ENCODE measurements at places on chromosomes 4 and X.

DNA sequence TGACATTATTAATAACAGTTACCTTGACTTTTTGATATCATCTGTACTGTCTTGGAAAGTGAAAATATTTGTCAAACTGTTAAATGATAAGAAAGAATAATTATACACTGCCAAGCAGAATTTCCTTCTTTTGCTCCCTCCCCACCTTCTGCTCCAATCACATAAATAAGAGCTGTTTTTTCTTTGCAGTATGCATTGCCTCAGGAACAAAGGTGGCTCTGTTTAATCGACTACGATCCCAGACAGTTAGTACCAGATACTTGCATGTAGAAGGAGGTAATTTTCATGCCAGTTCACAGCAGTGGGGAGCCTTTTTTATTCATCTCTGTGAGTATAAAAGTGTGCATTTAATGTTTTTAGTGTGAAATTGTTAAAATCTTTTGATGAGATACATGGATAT lies 66.1 kb downstream of the CCKAR start:
- DNase-seq, result no peak

DNA sequence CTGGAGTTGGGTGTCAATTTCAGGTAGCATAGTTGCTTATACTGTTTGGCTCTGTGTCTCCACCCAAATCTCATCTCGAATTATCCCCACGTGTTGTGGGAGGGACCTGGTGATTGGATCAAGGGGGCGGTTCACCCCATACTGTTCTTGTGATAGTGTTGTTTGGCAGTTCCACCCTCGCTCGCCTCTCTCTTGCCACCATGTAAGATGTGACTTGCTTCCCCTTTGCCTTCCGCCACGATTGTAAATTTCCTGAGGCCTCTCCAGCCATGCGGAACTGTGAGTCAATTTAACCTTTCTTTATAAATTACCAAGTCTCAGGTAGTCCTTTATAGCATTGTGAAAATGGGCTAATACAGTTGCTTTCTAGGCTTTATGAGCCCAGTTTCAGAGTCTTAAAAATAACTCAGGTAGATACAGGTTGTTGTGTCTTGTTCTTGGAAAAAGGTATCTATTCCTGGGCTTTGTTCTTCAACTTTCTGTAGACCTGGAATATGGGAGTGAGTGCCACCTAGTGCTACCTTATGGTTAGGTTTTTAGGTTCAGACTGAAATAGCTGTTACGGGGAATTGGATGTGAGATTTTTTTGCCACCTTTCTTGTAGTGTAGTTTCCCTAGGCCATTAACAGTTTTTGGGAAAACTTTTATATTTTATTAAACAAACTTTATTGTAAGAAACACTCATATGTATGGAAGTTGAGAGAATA lies 15.6 kb downstream of the PGK1 start:
- DNase-seq, result no peak

DNA sequence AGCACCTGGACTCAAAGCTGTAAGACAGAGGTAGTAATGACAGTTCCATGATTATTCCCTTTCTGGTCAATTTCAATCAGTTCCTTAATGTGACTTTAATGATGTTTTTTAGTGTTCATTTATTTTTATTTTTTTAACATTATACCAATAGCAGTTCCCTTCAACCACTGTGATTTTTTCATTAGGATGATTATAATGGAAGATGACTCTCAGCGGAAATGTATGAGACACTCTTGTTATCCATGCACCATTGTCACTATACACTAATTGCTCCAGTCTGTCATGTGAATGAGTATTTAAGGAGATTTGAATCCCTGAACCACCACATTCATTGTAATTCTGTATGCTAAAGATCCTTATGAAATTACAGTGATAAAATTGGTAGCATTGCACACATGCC lies 2102.3 kb upstream of the AGA start:
- no peak for DNase-seq

GRCh38 chr4:127237581-127237980 lies 395.2 kb upstream of the INTU start:
- DNase-seq, result no peak

DNA sequence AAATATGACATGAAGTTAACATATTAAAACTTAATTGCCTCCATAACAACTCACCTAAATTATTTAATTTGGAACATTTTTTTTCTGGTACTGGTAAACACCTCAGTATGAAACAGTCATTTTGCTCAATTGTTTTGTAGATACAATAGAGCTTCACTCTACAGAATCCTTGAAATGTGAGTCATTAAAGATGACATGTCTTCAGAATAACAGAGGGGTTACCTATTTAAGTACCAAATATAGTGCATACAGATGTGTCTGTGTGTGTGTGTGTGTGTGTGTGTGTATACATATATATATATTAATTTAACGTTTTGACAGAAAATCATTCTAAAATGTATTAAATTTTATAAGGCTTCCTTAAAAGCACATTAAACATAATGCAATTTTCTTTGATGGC lies 297.6 kb downstream of the INPP4B start:
- DNase-seq, result no peak

GRCh38 chr4:7549866-7550265 lies 115.1 kb upstream of the PSAPL1 start:
- DNase-seq, result no peak

DNA sequence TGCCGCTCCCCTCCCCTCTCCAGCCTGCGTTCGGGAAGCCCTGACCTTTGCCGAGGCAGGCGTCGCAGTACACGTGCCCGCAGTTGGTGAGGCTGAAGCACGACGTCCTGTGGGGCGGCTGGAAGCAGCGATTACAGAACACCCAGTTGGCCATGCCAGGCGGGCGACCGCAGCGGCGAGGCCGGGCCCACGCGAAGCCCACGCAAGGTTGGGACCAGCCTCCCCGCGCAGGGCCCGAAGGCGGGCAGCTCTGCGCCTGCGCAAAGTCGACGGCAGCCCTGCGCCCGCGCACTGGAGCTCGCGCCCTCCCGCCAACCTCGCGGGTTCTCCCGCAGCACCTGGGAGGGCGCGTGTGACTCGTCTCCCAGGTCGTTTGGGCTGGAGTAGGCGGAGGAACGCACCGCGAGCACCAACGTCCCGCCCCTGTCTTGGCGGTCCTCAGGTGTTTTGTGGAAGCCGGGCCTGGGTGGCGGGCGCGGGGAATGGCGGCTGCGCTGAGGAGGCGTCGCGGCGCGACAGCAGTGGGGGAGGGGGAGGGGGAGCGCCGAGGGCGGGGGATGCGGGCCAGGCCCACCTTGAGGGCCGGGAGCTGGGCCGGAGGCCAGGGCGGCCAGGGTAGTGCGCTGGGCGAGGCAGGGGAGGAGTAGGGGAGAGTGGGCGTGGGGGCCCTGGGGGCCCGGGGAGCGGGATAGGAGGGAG lies at the start of gene RNF212:
RNF212 (minus strand) TSS at position 254 of the 699 bp plus-strand sequence; CDS start at position 154, 100 bp downstream.
- no peak for DNase-seq

DNA sequence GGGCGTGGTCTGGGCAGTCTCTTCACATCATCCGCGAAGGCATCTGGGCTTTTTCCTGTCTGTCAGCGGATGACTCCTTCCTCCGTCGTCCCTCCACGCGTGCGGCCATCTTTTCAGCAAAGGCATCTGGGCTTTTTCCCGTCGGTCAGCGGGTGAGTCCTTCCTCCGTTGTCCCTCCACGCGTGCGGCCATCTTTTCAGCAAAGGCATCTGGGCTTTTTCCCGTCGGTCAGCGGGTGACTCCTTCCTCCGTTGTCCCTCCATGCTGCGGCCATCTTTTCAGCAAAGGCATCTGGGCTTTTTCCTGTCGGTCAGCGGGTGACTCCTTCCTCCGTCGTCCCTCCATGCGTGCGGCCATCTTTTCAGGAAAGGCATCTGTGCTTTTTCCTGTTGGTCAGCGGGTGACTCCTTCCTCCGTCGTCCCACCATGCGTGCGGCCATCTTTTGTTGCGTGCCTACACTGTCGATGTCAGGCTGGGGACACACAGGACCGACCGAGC lies 12.3 kb upstream of the TMEM271 start:
- no peak for DNase-seq

- no peak for DNase-seq
These were observed 1.2 kb upstream of the PRPS2 start for GRCh38 chrX:12789976-12790375.

DNA sequence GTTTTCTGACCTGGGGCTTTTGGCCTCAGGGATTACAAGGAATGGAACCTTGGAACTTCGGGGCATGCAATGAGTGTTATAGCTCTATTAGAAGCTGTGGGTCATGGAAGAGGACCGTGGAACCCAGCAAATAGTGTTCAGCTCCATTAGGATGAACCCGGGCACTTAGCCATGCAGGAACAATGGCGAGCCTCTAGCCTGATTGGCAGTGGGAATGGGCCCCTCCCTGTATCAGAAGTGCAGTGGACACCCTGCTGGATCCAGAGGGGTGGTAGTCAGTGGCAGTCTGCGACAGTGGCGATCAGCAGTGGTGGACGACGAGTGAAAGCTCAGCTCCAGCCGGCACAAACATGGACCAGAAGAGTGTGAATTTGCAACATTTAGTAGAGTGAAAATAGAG lies 315.4 kb upstream of the TECRL start:
- DNase-seq, result no peak

DNA sequence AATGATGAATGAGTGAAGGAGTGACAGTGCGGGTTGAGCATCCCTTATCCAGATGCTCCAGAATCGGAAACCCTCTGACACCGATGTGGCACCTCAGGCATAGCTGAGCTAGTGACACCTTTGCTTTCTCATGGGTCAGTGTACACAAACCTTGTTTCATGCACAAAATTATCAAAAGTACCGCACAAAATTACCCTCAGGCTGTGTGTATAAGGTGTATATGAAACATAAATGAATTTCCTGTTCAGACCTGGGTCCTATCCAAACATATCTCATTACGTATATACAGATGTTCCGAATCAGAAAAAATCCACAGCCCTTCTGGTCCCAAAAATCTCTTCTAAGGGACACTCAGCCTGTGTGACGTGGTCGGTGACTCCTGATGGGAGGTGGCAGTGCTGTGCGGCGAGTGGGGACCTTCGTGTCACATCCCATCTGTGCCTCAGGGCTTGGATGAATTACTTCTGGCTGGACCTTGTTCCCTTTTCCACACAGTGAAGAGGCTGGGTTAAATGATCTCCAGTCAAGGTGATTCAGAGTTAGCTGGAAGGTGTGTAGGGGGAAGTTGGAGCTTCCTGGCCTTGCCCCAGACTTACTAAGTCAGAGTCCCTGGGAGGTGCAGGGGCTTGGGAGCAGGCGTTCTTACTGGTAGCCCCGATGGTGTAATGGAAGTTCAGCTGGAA lies 18.8 kb downstream of the RGS12 start:
- DNase-seq, result no peak

GRCh38 chr4:52298444-52298843 lies 247.3 kb downstream of the SPATA18 start:
- DNase-seq, result no peak

DNA sequence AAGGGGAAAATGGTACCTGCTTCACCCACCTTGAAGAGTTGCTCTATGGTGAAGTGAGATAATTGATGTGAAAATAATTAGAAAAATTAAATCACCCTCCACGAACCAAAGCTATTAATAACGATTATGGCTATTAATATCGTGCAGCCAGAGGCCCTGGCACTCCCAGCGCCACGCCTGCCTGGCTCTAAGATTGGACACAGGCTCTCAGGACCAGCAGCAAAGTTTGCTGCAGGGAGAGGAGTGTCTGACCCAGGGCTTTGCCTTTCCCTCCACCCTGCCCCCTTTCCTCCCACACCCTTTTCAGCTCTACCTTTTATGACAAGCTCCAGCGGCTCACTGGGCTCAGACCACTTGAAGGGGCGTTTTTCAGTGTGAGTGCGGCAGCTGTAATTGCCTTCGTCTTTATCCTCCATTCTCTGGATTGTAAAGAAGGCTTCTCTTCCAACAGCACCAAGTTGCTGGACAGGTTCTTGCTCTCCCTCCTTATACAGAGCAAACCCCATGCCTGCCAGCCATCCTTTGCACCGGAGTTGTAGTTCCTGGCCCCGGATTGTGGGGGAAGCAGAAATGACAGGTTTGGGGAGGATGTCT lies 11.5 kb downstream of the IGSF1 start:
- no peak for DNase-seq

DNA sequence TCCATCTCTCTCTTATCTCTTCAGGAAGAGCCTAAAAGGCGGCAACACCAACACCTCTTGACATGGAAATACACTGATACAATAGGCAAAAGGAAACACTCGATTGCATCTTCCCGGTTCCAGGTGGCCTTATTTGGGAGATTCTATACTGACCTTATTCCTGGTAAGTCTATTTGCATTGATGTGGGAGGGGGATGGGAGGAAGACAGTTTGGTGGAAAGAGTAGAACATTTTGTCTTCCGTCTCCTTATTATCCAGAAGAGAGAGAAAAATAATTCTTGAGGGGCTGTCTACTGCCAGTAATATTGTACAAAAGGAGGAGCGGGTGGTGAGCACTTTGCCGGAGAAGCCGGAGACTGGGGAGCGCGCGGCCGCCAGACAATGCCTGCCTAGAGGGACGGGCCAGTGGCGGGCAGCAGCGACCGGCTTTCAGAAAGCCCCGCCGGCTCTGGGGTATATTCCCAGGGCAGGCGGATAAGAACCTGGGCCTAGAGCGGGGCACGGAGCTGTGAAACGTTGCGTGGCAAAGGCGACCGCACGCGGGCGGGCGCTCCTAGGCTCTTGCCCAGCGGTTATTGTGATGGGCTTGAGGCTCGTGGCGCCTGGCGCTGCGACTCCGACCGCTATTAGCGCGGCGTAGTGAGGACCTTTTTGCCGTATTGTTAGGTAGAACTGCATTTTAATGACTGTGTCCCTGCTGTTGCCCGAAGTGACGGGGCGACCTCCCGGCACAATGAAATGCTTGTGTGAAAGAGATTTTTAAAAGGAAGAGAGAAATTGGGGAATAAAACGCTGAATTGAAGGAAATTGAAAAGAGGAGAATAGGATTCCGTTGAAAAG lies 518 bp downstream of the PRDM8 start:
- peak; percentile 59 for DNase-seq

- DNase-seq, result no peak
These were observed 108.3 kb upstream of the KLHL4 start for GRCh38 chrX:87409113-87409841.

- DNase-seq, result no peak
These were observed 7.4 kb downstream of the BDH2 start for GRCh38 chr4:103092245-103092644.

DNA sequence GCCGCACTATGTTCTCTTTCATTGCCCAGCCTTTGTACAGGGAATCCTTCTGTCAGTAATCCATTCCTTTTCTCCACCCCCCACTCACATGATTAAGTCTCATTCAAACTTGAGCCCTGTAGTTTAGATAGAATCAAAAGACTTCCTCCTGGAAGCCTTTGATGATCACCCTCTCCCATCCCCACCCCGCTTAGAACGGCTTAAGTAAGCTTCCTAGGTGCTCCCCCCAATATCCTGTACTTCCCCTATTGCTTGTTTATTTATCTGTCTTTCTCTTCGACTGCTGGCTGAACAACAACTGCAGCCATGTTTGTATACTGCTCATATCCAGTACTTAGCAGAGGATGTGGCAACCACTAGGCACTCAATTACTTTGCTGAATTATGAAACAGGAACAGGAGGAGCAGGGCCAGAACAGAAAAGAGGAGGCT lies 38.5 kb upstream of the GPC3 start:
- DNase-seq, result no peak

GRCh38 chrX:2828959-2829411 lies 255 bp downstream of the GYG2 start:
- DNase-seq, result no peak

GRCh38 chrX:139532834-139533233 lies 2.3 kb downstream of the F9 start:
- no peak for DNase-seq
